RPMI7951 (cell line): ENCODE measurements at places on chromosomes 4 and X.
A peak's percentile ranks its signal among the peaks of the same experiment; 100 is the strongest.

- DNase-seq = no peak
Observed at GRCh38 chrX:1075156-1075555, 137.3 kb downstream of the CRLF2 start.

DNA sequence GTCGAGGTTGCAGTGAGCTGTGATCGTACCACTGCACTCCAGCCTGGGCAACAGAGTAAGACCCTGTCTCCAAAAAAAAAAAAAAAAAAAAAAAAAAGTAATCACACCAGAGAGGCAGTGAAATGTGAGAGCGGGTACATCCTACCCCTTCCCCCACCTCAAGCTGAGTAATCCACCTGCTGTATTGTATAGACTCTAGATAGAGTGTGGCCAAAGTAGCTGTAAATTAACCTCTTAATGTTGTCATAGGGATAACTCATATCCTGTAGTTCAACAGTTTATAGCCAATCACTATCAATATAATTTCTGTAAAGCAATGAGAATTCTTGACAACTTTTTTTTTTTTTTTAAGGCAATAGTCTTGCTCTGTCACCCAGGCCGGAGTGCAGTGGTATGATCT, 30.8 kb downstream of the TNIP2 start:
- DNase-seq = no peak

- no peak for DNase-seq
Observed at GRCh38 chrX:22247169-22247568, 25.5 kb upstream of the CBLL2 start.

- DNase-seq = peak; percentile 86
Observed at GRCh38 chrX:13432414-13433297, 112.8 kb upstream of the ATXN3L start.
